ENCODE measurements at places on chromosomes 11 and 22.
A peak's percentile ranks its signal among the peaks of the same experiment; 100 is the strongest.

- DNase-seq = no peak
Measured at GRCh38 chr11:34086554-34087283, 18.7 kb upstream of the NAT10 start.

GRCh38 chr11:14669499-14669898, 25.9 kb downstream of the PDE3B start:
- DNase-seq = no peak

GRCh38 chr11:79150966-79151365, 289.9 kb downstream of the TENM4 start:
- no peak for DNase-seq

DNA sequence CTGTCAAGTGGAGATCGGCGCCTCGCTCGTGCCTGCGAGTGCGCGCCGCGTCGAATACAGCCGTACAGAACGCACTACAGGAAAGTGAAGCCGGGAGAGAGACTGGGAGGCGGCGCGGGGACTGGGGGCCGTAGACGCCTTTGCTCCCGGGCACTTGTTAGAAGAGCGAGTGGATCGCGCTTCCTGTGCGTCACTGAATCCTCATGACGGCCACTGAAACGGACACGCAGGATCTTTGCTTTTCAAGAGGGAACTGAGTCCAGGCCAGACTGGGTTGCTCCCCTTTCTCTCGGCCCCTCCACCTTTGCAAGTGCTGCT, 314 bp downstream of the RIC8A start:
- DNase-seq = peak; percentile 32

All from SK-MEL-5 (cell line).